ENCODE measurements at places on chromosomes 7 and 10. TPM values are rescaled to one million over a fixed set of nuclear protein-coding genes. Genes with fewer than 3 reads are reported as not detected.

The NEUROG3 gene
- not detected for total RNA-seq

The MALRD1 gene
- total RNA-seq = not detected

The NPC1L1 gene
- total RNA-seq = not detected

The AKR1C8 gene
- total RNA-seq = not detected

The LRWD1 gene
- total RNA-seq = 31.0 TPM

The PAX4 gene
- total RNA-seq = not detected

The GATA3 gene
- total RNA-seq = 0.09 TPM

The IL6 gene
- total RNA-seq = 1.1 TPM

The ACTL6B gene
- total RNA-seq = not detected

The AKR1B1 gene
- total RNA-seq = 56.3 TPM

The MPP7 gene
- total RNA-seq = 12.1 TPM

The FBXL15 gene
- total RNA-seq = 19.2 TPM

The SKAP2 gene
- total RNA-seq = 5.7 TPM

The MYH16 gene
- 1.2 TPM for total RNA-seq

The CDH23 gene
- total RNA-seq = 0.35 TPM

The PCLO gene
- total RNA-seq = 3.1 TPM

The SH2D4B gene
- total RNA-seq = not detected

The RBP4 gene
- total RNA-seq = not detected

The LIPJ gene
- not detected for total RNA-seq

The DYDC2 gene
- total RNA-seq = not detected

The GRM8 gene
- not detected for total RNA-seq

The DRGX gene
- not detected for total RNA-seq

The GLI3 gene
- total RNA-seq = 2.8 TPM

The TRIM50 gene
- total RNA-seq = not detected

The UPK3B gene
- 3.0 TPM for total RNA-seq

The ZNF273 gene
- total RNA-seq = 4.4 TPM

The TMEM139 gene
- 8.7 TPM for total RNA-seq

The SPAG6 gene
- total RNA-seq = not detected

The WNT8B gene
- not detected for total RNA-seq

The GRM3 gene
- total RNA-seq = not detected

The CALY gene
- total RNA-seq = not detected

The HOXA9 gene
- total RNA-seq = not detected

The FEZF1 gene
- not detected for total RNA-seq

The ANKRD1 gene
- total RNA-seq = 3.3 TPM

The CPED1 gene
- 0.23 TPM for total RNA-seq

The PRRT4 gene
- 1.3 TPM for total RNA-seq

The PIK3CG gene
- not detected for total RNA-seq

The NUDCD3 gene
- total RNA-seq = 41.0 TPM

The SPDYE5 gene
- total RNA-seq = not detected

The NUTM2D gene
- total RNA-seq = 3.8 TPM

The ANKRD7 gene
- not detected for total RNA-seq

The FAM25C gene
- total RNA-seq = 8.0 TPM

The CFAP69 gene
- 0.49 TPM for total RNA-seq

The TRPV5 gene
- total RNA-seq = not detected

The TMEM130 gene
- total RNA-seq = not detected

The ZNF804B gene
- total RNA-seq = not detected

The CNNM1 gene
- not detected for total RNA-seq

The GRID1 gene
- not detected for total RNA-seq

The BMPER gene
- total RNA-seq = 2.0 TPM

The GJC3 gene
- not detected for total RNA-seq

The LMOD2 gene
- not detected for total RNA-seq

The PON3 gene
- not detected for total RNA-seq

The IFIT2 gene
- 0.28 TPM for total RNA-seq

The DDX50 gene
- total RNA-seq = 33.2 TPM

The GBX1 gene
- total RNA-seq = not detected

The TUBAL3 gene
- 0.35 TPM for total RNA-seq

The SPDYE1 gene
- not detected for total RNA-seq

The NYAP1 gene
- 0.65 TPM for total RNA-seq

All from airway epithelial cell (primary cell).